ENCODE measurements at places on chromosomes 2 and 18.

DNA sequence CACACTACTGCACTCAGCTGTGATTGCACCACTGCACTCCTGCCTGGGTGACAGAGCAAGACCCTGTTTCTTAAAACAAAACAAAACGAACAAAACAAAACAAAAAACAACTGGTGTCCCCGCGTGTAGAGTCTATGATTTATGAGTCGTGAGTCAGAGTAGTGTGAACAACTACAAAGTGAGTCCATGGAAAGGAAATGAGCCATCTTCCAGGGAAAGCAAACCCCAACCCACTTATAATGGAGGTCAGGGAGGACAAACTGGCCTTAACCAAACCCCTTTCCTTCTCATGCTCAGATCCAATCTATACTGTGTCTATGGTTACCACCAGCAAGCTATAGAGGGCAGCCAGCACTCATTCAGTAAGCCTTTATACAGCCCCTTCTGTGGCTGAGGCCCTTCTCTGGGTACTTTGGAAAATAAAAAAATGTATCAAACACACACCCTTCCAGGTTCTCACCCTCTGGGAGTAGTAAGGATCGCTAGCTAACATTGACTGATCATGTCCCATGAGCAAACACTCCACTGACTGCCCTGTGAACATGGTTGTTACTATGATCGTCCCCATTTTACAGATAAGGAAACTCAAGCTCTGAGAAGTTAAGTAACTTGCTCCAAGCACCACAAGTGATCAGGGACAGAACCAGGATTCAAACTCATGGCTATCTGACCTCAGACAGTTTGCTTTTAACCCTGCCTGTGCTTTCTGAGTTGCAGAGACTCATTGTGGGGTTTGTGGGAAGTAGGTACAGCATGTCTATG lies 24.7 kb upstream of the COLEC12 start:
- DNase-seq = peak; percentile 30

DNA sequence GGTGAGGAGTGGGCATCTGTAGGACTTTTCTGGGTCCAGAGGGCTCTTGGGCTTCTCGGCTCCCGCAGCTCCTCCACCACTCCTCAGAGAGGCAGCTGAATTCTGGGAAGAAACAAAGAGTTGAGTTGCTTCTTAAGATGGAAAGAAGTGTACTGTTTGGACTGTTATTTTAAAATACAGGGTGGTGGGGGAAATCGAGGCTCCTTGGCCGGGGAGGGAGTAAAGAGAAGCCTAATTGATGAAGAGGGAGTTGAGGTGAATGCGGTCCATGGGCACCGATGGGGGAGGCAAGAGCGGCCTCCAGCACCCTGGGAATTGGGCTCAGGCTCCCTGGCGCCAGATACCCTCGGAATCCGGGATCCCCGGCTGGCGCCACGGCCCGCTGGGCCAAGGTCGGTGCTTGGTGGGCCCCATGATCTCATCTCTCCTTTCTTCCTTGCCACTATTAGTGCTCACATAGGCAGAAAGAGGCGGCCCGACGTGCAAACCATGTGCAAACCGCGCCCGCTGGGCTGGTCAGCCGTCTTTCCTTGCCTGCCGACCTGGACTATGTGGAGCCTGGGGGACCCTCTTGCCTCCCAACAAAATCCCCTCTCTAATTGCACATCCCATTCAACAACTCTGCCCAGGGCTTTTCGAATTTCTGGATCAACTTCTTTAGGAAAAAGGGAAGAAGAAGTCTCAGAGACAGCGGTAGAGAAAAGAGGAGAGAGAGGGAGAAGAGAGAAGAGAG lies 604 bp upstream of the SIX3 start:
- DNase-seq = no peak

DNA sequence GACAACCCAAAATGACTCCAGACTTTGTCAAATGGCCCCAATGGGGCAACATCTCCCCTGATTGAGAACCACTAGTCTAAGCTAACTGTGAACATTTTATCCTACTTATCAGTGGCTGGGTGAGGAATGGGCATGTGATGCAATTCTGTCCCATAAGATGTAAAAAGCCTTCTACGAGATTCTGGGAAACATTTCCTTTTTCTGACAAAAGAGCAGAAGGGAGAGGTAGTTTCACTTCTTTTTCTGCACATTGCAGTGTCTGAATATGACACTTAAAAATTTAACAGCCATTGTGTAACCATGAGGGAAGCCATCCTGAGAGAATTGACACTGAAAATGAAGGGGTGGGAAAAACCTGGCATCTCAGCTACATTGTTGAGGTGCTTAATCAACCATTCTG lies 17.3 kb upstream of the MARCHF4 start:
- DNase-seq = peak; percentile 91

GRCh38 chr2:227524665-227525064 lies 52.7 kb downstream of the AGFG1 start:
- DNase-seq = no peak

- DNase-seq = no peak
Measured at GRCh38 chr2:2665834-2666133, 334.7 kb upstream of the MYT1L start.

DNA sequence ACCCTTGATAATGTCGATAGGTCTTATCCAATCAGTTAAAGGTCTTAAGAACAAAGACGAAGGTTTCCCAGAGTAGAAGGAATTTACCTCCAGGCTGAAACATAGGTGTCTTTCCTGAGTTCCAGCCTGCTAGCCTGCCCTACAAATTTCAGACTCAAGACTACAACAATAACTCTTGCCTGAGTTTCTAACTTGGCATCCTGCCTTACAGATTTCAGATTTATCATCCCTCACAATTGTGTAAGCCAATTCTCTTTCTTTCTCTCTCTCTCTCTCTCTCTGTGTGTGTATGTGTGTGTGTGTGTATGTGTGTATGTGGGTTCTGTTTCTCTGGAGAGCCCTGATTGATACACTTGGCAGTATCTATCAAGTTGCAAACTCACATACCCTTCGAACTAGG lies 37.2 kb upstream of the B4GALT6 start:
- no peak for DNase-seq

DNA sequence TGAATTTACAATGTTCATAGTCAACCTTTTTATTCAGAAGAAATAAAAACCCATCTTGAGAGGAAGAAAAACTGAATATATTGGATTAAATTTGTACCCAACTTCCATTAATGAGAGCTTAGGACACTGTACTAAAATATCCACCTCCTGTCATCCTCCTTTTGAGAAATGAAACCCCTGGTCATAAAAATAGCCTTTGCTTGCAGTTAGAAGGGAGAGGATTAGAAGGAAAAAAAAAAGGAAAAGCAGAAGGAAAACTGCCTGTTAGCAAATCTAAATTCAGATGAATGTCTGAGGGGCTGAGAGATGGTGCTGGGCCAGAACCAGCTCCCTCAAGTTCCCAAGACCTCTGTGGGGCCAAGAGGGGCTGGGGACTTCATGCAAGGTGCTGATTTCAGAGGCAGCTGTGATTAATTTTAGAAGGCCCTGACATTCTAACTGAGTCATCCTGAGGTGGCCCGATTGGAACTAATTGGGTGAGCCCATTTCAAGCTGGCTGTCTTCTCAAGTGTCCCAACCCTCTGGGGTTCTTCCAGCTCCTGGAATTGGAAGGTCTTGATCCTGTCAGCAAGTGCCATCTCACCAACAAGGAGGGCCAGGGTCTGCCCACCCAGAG lies 38.4 kb upstream of the BIN1 start:
- DNase-seq = peak; percentile 33

DNA sequence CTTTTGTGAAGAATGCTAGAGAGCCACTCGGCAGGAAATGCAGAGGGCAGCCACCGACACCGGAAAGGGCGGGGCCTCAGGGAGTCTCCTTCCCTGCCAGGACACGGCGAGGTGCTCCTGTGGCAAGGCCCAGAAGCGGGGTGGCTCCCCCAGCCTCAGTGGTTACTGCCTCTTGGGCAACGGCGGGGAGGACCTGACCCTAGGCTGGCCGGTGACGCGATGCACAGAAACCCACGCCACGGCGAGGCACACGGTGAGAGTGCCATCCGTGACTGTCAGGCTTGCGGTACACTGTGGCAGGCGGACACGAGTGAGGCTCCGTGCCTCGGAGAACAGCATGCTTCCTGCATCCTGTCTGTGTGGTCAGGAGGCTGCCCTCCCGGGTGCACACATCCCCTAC lies 47.8 kb downstream of the ZAP70 start:
- DNase-seq = no peak

GRCh38 chr2:71546275-71546638 lies 92.9 kb downstream of the DYSF start:
- DNase-seq = no peak

DNA sequence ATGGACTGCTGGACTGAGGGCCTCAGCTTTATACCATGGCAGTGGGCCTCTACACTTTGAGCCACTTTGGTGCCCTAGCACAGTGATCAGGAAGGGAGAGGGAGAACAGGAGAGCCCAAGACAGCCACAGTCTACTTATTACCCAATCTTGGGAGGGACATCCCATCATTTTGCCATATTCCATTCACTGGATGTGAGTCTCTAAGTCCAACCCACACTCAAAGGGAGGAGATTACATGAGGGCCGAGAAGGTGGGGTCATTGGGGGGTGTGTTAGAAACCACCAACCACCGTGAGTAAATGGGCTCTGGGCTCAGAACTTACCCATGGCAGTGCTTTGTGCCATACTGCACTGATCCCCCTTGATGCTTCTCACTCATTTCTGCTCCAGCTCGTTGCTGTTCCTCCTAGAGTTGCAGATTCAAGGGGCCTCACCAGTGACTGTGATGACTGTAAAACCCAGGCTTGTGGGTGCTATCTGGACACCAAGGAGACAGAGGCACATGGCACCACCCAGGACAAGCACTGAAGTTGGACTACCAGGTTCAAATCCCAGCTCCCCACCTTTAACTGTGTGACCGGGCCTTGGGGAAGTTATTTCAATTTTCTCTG lies 97.6 kb upstream of the RAB6C start:
- DNase-seq = no peak

GRCh38 chr2:171763602-171764001 lies 76.3 kb downstream of the DYNC1I2 start:
- no peak for DNase-seq

DNA sequence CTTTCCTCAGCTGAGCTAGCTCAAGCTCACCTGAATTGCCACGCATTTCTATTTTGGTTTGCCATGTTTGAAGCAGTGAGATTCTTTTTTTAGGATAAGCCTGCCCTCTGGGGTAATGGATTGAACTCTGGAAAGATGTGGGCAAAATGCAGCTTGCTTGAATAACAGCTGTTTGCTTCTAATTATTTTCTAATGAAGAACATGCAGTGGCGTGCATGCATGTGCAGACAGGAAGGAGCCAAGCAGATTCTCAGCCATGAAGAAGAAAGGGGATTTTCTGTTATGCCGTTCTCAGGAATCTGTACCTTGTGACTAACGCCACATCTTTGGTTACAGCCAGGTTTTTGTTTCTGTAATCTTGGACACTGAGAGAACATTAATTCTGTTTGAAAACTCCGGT lies 171.2 kb downstream of the ANTXR1 start:
- DNase-seq = no peak

DNA sequence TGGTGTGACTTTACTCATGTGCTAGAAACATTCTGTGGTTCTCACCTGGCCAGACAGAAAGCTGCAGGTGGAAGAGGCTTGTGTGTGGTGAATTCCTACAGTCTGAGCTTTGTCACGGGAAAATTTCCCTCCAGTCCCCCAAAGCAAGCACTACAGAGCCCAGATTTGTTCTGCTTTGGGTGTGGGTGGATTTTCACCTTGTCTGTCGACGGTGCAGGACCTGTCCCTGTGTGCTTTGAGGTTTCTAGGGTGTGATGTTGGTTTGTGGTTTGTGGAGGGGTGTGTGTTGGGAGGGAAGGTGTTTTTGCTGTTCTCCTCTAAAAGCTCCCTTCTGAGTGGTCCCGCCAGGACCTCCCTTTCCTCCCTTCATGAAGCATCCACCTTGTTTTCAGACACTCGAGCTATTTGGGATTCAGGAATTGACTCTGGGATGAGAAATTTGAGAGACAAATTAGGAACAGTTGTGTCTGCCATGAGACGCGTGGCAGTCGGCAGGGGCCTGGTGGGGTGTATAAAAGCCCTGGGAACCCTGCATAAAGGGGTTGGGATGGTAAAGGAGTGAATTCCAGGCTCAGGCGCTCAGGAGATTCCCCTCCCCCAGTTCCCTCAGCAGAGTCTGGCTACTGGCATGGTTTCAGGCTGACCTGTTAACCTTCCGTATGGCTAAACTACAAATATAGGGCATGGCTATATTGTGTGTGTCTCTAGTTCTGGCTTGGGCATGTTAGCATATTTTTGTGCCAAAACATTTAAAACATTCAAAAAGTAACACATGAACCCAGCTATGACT lies 65.5 kb downstream of the DGKD start:
- DNase-seq = no peak

GRCh38 chr2:26382564-26382963 lies 19.2 kb upstream of the DRC1 start:
- DNase-seq = peak; percentile 81

DNA sequence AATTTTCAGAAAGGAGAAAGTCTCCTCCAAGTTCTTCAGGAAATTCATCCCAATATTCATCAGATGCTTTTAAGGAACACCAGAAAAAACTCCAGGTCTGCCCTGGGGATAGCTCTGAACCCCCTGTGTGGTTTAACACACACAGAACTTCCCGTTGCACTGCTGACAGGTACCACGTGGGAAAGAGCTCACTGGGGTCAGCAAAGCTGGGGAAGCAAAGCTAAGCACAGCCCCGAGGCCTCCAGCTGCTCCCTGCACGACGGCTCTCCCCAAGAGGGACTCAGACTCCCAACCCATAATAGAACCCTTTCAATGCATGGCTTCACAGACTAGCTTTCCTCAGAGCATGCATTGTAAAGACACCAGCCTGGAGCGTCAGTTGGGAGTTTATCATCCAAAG lies 28.0 kb downstream of the ADI1 start:
- no peak for DNase-seq

DNA sequence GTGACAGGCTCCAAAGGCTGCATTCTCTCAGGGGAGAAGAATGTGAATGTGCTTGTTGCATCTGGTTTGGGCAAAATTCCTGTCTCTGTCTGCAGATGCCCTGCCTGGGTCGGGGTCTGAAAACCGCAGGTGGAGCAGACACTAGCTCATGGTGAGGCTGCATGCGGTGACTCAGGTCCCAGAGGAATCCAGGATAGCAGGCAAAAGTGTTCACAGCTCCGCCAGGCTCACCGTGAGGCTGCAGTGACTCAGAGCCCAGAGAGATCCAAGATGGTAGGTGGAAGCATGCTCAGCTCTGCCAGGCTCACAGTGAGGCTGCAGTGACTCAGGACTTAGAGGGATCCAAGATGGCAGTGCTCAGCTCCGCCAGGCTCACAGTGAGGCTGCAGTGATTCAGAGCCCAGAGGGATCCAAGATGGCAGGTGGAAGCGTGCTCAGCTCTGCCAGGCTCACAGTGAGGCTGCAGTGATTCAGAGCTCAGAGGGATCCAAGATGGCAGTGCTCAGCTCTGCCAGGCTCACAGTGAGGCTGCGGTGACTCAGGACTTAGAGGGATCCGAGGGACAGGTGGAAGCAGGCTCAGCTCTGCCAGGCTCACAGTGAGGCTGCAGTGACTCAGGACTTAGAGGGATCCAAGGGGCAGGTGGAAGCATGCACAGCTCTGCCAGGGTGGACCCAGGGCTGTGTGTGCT lies 200.5 kb downstream of the ACKR3 start:
- no peak for DNase-seq

DNA sequence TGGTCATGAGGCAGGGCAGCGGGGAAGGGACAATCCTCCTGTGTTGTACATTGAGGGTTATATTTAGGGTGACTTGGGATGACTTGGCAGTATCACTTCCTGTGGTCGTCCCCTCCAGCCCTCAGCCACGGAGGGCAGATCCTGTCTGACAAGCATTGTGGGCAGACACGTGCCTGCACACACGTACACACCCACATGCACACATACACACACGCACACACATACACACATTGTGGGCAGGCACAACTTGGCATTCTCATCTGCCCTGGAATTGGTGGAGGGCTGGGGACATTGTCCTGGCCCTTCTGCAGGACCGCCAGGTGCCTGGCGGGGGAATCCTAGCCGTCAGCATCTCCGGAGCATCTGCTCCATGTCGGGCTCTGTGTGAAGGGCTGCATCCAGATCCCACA lies 47.6 kb downstream of the ODC1 start:
- peak; percentile 94 for DNase-seq

All from suppressor macrophage treated with lipopolysaccharide for 4 hours (primary cell).